Left lung (tissue), 14 donors: ENCODE measurements at places on chromosomes 7 and 10. TPM values are rescaled to one million over a fixed set of nuclear protein-coding genes. Genes with fewer than 3 reads are reported as not detected.
A peak's percentile ranks its signal among the peaks of the same experiment; 100 is the strongest.

The WNT2 gene
- total RNA-seq, result 36.2 TPM

The BNIP3 gene
- 29.3 TPM for total RNA-seq

The VSTM2A gene
- total RNA-seq, result not detected

The GARIN1A gene
- 1.1 TPM for total RNA-seq

The PIK3AP1 gene
- total RNA-seq, result 91.3 TPM

The COL28A1 gene
- 2.3 TPM for total RNA-seq

The FOXL3 gene
- not detected for total RNA-seq

GRCh38 chr10:70966646-70967553, 78.5 kb upstream of the PCBD1 start:
- DNase-seq, result no peak

GRCh38 chr10:124624895-124625294, 119.3 kb downstream of the FAM53B start:
- DNase-seq, result no peak

GRCh38 chr10:69918036-69918435, 116.3 kb downstream of the COL13A1 start:
- DNase-seq, result no peak

DNA sequence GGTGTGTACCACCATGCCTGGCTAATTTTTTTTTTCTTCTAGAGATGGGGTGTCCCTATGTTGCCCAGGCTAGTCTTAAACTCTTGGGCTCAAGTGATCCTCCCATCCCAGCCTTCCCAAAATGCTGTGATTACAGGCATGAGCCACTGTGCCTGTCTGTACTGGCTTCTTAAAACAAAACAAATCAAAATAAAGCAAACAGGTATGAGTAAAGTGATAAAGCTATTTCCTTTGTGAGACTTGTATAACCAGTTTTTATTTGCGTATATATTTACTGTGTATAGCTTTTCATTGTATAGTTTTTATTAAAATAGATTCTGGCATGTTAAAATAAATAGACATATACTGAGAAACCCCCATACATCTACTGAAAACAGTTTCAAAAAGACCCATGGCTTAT, 14.3 kb downstream of the LCOR start:
- no peak for DNase-seq

GRCh38 chr10:7855205-7855604, 36.9 kb downstream of the TAF3 start:
- no peak for DNase-seq

- peak; percentile 77 for DNase-seq
Measured at GRCh38 chr7:137898839-137899721, 52.3 kb upstream of the DGKI start.

DNA sequence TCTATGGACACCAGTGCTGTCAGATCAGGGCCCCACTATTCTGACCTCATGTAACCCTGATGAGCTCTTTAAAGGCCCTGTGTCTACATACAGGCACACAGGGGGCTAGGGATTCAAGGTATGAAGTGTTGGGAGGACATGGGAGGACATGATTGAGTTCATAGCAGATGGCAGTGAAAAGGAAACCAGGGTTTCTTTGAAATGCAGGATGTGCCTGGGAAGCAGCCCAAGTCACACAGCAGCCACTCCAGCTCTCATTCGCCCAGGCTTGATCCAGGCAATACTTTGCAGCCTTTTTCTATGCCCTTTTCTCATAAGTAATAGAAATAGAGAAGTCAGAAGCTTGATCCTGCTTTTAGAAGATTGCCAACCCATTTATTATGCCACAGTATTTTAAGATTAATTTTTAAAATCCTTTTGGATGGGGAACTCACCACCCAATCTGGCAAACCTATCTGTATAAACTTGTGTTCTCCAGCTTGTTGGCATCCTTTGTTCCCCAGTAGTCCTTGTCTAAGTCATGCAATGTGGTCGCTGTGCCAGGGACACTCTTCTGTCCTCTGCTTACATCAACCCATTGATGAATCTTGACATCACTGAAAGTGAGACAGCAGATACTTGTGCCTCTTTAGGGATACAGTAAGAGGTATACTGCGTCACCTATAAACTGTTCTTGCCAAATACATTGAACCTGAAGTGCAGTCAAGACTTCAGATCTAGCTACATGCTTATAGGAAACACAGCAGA, 95.0 kb downstream of the TAF3 start:
- no peak for DNase-seq

DNA sequence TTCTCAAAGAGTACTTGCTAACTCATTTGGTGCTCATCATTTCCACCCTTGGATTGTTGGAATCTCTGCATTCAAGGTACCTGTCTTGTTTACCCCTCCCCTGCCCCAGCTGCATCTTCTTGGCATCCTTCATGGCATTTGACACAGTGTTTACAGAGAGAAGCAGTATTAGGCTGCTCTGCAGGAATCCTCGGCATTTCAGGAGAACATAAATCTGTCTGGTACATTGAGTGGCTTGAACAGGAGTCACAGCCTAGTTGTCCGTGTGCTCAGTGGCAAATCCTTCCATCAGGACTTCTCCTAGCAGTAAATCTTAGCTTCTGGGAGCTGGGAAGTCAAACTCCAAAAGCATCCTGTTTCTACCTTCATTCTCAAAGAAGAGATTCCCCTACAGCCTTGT, 136.8 kb upstream of the YAE1 start:
- DNase-seq, result no peak

DNA sequence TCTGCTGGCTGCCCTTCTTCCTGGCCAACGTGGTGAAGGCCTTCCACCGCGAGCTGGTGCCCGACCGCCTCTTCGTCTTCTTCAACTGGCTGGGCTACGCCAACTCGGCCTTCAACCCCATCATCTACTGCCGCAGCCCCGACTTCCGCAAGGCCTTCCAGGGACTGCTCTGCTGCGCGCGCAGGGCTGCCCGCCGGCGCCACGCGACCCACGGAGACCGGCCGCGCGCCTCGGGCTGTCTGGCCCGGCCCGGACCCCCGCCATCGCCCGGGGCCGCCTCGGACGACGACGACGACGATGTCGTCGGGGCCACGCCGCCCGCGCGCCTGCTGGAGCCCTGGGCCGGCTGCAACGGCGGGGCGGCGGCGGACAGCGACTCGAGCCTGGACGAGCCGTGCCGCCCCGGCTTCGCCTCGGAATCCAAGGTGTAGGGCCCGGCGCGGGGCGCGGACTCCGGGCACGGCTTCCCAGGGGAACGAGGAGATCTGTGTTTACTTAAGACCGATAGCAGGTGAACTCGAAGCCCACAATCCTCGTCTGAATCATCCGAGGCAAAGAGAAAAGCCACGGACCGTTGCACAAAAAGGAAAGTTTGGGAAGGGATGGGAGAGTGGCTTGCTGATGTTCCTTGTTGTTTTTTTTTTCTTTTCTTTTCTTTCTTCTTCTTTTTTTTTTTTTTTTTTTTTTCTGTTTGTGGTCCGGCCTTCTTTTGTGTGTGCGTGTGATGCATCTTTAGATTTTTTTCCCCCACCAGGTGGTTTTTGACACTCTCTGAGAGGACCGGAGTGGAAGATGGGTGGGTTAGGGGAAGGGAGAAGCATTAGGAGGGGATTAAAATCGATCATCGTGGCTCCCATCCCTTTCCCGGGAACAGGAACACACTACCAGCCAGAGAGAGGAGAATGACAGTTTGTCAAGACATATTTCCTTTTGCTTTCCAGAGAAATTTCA, 1.7 kb downstream of the ADRB1 start:
- no peak for DNase-seq

GRCh38 chr10:86536294-86536861, 14.8 kb upstream of the WAPL start:
- no peak for DNase-seq

- DNase-seq, result no peak
Measured at GRCh38 chr7:147952918-147953317, 637.6 kb upstream of the C7orf33 start.

DNA sequence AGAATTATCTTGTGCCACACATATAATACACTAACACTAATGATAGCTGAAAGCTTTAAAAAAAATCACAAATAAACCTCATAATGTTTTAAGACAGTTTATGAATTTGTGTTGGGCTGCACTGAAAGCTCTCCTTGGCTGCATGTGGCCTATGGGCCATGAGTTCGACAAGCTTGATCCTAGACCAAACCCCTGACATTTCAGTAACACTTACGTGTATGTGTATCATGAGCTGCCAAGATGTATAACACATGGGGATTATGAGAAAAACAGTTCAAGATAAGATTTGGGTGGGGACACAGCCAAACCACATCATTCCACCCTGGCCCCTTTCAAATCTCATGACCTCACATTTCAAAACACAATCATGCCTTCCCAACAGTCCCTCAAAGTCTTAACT, 823.8 kb downstream of the PCDH15 start:
- DNase-seq, result no peak
